Right forelimb (tissue), 1 donor: ENCODE measurements at places on chromosomes 12 and 14.

DNA sequence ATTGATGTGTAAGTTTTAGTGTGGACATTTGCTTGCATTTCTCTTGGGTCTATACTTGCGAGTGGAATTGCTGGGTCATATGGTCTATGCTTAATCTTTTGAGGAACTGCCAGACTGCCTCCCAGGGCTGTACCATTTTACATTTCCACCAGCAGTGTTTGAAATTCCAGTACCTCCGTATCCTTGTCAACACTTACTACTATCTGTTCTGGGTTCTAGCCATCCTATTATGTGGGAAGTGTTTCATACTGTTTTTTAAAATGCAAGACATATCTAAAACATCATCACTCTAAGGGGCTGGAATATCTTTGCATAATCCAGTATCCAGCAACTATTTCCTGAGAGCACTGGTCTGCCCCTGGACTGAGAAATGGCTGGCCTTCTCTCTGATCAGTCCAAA is 80.2 kb upstream of the RIN3 start:
- no peak for DNase-seq

DNA sequence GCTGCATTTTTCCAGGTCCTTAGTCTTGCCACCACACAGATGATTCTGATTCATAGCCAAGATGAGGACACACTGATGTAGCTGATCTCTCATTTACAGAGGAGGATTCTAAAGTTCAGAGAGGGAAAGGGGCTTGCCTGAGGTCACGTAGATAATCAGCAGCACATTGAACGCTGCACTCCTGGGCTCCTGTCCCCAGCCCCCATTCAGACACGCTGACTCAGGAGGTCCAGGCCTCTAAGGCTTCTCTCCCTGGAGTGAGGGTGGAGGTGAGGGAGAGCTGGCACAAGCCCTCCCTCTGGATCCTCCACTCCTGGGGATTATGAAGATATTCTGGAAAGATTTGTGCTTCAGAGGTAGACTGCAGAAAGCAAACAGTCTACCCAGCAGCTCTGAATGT is 10.3 kb downstream of the NFATC4 start:
- DNase-seq = no peak

GRCh38 chr14:51089278-51089677 is 5.6 kb downstream of the TRIM9 start:
- no peak for DNase-seq

- no peak for DNase-seq
Observed at GRCh38 chr14:65506801-65507200, 94.3 kb downstream of the FUT8 start.
